Left cardiac atrium (tissue), 4 donors: ENCODE measurements at places on chromosomes 2 and 18.

GRCh38 chr2:27133195-27133875 lies 1.1 kb downstream of the PREB start:
- DNase-seq, result no peak

- DNase-seq, result no peak
Measured at GRCh38 chr18:45413180-45413836, 202.0 kb upstream of the SLC14A2 start.

- DNase-seq, result no peak
Measured at GRCh38 chr2:206240327-206240726, 34.1 kb upstream of the ZDBF2 start.

DNA sequence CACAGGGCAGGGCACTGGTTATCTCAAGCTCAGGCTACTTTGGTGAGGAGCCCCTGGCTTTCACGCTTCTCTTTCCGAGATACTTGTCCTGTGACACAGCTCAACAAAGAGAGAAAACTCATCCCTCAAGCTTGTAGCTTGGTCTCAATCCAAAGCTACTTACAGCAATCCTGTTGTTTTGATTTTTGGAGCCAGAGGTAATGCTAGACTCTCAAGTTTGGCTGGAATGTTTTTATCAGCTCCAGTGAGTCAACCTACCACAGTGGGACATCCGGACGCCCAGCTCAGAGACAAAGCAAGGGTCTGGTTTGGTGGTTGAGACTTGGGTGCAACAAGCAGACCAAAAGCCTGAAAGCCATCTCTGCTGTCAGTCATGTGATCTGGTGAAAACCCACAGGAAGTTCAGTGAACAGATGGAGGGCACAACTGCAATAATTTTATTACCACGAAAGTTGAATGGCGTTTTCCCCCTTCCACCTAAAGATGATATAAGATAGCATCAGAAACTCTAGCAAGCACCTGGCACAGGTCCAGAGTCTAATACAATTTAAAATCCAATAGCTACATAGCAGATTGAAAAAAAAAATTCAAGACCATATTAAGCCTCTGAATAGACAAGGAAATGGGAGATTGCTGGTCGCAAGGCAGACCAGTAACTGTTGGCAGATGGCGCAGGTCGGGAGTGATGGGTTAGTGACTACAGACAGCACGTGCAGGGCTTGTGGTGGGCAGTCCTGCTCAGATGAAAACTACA lies 102.3 kb upstream of the SMAD7 start:
- no peak for DNase-seq

DNA sequence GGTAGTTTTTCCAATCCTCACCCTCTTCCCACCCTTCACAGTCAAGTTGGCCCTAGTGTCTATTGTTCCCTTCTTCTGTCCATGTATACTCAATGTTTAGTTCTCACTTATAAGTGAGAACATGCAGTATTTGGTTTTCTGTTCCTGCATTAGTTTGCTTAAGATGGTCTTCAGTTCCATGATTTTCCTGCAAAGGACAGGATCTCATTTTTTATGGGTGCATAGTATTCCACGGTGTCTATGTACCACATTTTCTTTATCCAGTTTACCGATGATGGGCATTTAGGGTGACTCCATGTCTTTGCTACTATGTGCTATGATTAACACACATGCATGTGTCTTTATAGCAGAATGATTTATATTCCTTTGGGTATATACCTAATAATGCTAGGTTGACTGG lies 104.4 kb downstream of the STRN start:
- no peak for DNase-seq

DNA sequence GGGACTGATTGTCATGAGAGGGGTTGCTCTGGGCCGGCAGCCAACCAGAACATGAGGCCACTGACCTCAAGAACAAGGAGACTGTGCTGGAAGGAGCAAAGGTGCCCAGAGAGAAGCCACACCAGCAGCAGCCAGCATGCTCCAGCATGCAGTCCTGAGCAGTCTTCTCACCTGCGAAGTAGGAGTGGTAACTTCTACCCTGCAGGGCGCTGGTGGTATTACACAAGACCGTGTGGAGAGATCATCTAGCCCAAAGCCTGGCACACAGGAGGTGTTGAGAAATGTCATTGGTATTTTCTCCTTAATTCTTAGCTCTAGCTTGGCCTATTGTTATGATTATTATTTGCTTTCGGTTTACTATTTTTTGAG lies 132.7 kb downstream of the TSN start:
- no peak for DNase-seq

DNA sequence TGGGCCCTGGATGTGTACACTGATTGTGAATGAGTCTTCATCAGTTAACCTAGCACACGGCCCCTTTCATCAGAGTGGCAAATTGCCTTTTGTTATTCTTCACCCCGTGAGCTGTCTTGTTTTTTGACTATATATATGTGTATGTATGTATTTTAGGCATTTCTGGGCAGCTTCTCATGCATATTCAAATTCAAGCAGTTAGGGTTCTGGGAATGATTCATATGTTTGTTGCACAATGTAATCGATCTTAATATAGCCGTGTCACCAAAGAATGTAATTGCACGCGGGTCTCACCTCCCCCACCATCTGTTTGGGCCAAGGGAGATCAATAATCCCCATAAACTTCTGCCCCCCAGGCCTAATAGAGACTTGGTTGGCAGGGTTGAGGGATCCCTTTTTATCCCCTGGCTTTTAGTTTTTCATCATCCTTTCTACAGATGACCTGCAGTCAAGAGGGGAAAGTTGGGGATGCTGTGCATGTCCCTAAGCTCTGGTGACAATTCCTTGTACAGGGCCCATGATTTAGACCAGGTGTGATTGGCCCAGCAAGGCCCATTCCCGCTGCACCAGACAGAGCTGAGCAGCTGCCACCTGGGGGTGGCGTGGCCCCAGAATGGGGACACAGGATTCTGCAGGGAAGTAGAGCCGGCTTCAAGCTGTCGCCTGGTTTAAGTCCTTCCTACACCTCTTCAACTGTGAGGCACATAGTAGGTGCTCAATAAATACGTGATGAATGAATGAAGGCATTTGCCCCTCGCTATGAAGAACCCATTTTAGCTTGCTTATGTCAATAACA lies 19.2 kb downstream of the KCNF1 start:
- no peak for DNase-seq

DNA sequence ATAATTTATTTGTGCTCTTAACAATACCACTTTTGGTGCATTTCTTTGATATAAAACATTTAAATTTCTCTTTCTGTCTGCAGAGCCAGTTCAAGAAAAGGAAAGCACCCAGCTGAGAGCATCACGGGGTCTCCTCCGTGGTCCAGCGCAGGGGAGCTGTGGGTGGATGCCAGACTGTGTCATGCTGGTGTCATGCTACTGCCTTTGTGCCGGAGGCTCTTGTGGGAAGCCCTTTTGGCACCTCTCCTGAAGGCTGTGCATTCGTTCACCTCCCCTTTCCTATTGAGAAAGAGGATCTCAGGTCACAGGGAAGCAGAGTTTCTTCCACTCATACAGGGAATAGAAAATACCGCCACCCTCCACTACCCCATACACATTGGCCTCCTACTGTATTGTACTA lies 450.4 kb downstream of the GALR1 start:
- DNase-seq, result no peak

GRCh38 chr2:123035541-123035940 lies 989.5 kb upstream of the CNTNAP5 start:
- DNase-seq, result no peak
